ENCODE measurements at places on chromosomes 2 and 18.

DNA sequence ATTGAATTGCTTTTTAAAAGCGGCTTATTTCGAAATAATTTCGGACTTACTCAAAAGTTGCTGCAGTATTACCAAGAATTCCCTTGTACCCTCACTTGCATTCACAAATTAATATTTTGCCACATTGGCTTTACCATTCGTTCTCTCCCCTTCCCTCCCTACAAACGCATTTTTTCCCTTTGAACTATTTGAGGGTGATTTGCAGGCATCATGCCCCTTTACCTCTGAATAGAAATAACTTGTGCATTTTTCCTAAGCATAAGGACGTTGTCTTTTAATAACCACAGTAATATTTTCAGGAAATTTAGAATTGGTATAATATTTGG is 608 bp downstream of the CCDC138 start:
- DNase-seq: no peak

DNA sequence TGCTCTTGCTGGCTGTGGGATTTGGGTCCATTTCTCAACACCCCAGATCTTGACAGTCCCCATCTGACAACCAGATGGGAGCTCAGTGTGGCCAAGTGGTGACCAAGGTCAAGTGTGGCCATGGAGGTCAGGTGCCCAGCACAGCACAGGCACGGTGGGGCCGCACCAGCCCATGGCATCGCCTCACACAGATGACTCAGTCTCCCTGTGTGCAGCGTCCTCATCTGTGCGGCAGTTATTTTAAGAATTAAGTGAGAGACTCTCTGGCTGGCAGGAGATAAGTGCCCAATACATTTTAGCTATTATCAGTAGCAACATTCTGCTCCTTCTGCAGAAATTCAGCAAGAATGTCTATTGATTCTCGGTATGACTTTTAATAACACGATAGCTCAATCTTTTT is 167.2 kb downstream of the DDX1 start:
- DNase-seq: no peak

DNA sequence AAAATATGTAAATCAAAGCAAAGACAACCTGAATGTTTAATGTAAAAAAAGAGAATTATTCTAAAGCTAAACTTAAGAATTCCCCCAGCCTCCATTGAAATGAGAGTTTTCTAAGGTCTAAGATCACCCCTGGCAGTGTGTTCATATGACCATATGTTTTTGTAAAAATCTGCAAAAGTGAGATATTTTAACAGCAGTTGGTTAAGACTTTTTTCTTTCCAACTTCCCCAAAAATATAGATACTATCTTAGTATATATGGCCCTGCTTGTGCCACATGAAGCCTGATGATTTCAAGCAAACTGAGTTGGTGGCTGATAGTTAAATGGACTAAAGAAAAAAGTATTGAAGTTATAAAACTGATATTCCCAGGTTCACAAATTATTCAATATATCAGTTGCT is 35.4 kb downstream of the ZNF804A start:
- DNase-seq: no peak

GRCh38 chr2:45496869-45497268 is 114.2 kb downstream of the SRBD1 start:
- no peak for DNase-seq

- no peak for DNase-seq
Observed at GRCh38 chr2:61620244-61621159, 82.3 kb upstream of the XPO1 start.

- no peak for DNase-seq
Observed at GRCh38 chr2:217393585-217394032, 533.7 kb upstream of the TNP1 start.

DNA sequence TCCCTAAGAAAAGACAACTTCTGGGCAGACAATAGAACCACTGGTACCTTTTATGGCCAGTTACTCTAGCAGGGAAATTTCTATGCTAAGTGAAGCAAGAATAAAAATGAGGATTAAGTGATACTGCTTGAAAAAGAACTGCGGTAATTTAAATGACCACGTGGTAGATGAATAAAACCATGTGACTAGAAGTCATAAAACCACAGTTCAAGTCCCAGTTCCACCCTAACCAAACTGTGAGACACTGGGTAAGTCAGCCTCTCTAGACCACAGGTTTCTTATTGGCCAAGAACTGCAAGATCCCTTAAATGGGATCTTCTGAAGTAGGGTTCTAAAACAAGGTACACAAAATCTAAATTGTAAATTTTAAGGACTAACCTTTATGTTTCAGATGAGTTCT is 12.7 kb downstream of the TMEM237 start:
- no peak for DNase-seq

Measured in stimulated activated CD8-positive, alpha-beta memory T cell treated with anti-CD3 and anti-CD28 coated beads, Interleukin-7, amount 100 ng/mL, for 48 hours (primary cell).